ENCODE measurements at places on chromosomes 5 and 9.

DNA sequence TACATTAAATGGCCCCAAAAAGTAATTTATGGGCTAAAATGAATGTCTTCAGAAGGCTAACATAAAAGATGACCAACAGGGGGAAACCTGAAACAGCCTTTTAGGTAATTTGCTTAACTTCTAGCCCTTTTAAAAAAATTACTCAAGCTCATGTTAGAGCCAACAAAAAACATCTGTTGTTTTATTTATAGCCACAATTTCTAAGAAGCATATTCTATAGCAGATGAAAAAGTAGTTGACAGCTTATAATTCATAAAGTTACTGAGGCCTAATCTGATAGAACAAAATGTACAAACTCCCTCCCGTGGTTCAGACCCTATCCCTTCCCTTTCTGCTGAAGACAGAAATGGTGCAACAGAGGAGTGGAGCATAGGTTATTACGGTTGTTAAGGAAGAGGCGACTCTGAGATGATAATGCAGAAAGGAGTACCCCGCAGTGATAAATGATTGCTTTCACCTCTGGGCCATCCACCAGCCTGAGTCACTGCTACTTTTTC is 46.1 kb downstream of the PIK3R1 start:
- DNase-seq, result no peak

DNA sequence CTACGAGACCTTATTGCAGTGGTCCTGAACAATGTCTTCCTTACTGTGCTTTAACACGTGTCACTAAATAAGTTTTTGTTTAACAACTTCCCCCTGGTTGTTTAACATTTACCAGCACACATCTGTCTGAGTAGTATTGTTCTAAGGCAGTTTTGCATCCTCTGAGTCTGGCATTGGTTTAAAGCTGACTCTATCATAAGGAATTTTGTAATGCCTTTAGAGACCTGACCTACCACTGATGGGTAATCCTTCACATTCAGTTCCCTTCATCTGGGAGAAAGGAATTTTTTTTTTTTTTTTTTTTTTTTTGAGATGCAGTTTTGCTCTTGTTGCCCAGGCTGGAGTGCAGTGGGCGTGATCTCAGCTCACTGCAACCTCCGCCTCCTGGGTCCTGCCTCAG is 20.0 kb upstream of the PCAT7 start:
- DNase-seq, result no peak

GRCh38 chr9:1179366-1179765 is 129.2 kb downstream of the DMRT2 start:
- no peak for DNase-seq

GRCh38 chr5:38582293-38582974 is 26.0 kb upstream of the LIFR start:
- DNase-seq, result no peak

DNA sequence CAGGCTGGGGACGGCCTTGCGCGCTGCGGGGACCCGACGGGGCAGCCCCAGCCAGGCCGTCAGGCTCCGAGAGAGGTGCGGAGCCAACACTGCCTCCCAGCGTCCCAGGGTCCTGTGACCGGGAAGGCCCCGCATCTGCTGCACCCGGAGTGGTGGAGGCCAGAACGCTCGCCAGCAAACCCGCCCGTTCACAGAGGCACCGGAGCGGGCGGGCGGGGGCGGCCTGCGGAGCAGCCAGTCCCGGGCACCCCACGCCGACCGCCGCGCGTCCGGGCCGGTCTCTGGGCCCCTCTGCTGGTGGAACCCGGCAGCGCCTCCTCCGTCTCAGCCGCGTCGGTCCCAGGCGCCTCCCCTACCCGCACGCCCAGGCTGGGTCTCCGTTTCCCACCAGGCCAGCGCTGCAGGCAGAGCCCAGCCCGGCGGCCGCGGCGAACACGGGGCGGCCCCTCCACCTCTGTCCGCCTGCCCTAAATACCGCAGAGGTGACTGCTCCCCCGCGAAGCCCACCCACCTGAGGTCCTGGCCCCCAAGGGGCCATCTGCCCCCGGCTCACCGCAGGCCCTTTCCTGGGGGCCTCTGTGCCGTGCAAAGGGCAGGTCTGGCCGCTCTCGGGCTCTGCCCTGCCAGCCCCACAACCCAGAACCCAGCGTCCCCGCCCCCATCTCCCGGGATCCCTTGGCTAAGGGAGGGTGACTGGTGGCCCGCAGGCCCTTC is 15.9 kb downstream of the EXD3 start:
- DNase-seq, result no peak

DNA sequence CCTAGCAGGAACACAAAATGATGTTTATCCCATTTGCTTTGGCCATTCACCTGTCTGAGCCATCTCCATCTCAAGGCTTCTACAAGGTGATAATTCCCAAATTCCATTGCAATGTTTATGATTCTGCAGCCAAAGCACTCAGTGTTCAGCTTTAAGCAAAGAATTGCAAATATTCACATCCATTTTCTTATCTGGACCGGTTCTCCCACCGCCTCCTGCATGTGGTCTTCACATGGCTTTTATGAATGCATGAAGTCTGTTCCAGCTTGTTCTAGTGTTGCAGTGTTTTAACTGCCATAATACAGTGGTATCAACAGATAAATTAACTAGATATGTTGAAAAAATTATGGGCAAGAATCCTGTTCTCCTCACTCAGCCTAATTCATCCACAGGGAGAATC is 443.0 kb upstream of the KLF4 start:
- DNase-seq, result no peak

DNA sequence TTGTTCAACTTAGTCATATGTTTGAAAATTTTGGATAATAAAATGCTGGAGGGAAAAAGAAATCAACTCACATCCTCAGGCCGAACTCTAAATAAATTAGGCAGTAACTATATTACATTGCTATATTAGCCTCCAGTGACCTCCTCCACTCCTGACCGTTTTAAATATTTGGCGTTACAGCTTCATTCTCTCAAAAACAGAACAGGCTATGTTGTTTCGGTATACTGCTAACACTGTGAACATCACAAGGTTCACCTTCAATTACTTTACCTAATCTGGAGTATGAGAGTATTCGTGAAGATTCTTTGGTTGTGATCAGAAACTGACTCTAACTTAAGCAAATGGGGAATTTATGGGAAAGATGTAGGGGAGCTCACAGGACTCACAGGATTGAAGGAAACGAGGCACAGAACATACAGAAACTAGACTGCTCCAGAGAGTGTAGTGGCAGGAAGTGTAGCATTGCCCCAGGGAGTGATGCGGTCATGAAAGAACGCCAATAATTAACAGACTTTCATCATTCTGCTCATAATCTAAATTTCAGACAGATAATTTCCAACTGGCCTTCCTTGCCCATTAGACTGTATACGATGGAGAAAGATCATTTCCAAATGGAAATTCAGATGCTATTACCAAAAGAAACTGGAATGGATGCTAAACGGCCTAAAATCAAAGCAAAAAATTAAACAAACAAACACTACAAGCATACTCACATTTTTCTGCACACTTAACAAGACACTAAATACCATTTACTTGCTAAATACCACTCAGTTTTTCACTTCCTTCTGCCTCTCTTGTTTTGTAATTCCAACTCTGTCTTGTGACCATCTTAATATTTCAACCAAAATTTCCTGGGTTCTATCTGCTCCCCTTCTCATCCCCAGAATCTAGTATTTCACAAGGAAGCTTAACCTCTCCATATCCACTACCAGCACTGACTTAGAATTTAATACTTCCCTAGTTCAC is 110.1 kb upstream of the LPAR1 start:
- no peak for DNase-seq

DNA sequence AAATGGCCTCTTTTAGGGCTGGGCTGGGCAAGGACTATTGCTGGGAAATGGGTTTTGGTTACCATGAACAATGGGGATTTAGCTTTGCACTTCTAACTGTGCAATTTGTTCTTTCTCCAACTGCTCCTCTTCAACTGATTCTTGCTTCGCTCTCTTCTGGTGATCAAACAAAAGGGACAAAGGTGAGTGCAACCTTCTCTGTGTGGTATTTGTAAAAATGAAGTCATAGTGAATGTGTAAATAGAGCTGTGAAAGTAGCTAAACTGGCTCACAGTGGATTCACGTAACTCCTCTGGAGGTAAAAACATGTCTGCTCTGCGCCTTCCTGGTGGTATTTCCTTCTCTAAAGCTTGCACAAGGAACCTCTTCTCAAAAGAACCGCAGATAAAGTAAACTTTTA is 20.9 kb upstream of the SPINK14 start:
- no peak for DNase-seq

DNA sequence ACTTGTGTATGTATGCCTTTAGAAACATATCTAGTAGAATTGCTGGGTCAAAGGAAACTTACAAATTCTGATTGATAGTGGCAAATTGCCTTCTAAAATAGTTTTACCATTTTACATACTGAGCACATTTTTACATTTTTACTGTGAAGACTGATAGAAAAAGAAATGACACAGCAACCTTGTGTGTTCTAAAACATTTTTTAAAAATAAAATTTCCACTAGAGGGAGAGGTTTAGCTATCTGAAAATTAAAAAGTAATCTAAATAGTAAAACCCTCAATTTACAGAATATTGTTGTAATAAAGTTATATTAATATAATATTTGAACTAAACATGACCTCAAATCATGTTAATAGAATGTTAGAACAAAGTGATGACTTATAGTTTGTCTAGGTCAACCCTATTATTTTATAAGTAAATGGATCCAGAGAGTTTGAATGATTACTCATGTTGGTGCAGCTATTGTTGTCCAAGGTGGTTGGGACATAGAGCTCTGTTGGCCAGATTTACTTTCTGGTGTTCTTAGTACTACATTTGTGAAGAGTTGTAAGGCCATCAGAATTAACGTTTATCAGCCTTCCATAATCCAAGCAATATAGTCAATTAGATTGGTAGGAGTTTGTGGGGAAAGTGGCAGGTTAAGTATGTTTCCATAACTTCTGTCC is 17.2 kb downstream of the CENPP start:
- DNase-seq, result no peak

GRCh38 chr5:151745071-151745705 is 13.2 kb downstream of the ATOX1 start:
- peak; percentile 80 for DNase-seq

DNA sequence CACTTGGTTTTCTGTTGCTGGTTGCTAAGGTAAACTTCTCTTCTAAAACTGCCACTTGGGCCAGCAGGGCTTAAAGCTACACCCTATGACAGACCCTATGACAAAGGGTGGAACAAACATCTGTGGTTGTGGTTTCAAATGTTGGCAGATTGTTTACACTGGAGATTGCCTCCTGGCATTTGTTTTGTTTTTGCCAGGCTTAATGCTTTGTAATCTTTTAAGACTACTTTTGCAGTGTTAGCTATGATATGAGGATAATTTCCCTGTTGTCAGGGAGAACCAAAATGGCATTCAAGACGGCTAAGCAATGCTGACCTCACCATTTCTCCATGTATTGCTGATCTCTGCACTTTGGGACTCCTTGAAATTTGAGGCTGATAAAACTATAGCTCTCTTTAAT is 50.3 kb downstream of the MAMDC2 start:
- DNase-seq, result no peak

GRCh38 chr5:21684992-21685391 is 1168.2 kb downstream of the CDH12 start:
- DNase-seq, result no peak

DNA sequence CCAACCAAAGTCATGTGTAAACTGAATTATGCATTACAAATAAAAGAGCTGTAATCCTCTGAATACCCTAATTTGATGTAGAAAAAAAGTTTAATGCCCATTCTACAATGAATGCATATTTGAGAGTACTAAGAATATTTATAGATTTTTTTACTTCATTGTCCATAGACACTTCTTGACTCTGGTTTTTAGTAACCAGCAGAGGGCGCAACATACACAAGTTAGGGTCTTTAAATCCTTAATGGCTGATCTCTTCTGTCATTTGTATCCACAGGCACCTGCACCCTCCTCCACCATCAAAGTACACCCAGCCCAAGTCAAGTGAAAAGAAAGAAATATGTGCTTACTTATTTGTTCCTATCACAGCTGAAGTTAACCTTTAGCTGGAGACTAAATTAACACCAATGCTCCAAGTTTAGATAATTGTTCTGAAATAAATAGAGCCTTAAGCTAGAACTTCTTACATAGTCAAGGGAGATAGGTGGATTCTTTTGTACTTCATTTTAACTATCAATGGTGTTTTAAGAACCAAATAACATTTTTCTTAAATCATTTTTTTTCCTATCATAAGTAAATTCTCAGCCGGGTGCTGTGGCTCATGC is 524.2 kb upstream of the DAB2 start:
- DNase-seq, result peak; percentile 52

All from tibial artery (tissue), 4 donors.